ENCODE measurements at places on chromosomes 5 and 9. TPM values are rescaled to one million over a fixed set of nuclear protein-coding genes. Genes with fewer than 3 reads are reported as not detected.

DNA sequence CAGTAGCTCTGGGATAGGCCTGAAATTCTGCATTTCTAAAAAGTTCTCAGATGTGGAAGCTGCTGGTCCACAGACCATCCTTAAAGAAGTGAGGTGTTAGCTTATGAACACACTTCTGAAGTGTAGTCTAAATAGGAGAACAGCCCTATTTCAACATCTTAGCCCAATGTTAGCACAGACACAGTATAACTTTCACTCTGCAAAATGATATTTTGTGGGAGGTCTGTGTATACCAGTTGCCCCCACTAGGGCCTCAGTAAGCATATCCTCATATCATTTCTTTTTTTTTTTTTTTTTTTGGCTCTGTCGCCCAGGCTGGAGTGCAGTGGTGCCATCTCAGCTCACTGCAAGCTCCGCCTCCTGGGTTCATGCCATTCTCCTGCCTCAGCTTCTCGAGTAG is 7.5 kb upstream of the HABP4 start:
- no peak for DNase-seq

DNA sequence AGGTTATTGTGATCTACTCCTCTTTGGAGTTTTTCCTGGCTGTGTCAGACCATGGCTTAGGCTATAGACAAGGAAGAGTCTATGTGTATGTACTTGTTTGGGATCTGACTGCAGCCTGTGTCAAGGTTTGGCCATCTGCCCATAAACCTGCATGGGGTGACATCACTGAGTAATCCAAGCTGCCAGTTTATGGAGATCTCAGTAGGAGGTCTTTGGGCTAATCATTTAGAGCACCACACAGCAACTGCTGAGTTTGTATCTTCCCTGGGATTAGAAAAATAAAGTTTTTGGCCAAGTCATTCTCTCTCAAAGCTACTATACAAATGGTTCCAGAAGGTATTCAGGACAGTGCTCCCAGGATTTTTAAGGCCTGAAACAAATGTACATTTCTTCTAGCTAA is 65.5 kb upstream of the HSPB3 start:
- peak; percentile 24 for DNase-seq

Gene PTGES
- 58.8 TPM for polyA plus RNA-seq

DNA sequence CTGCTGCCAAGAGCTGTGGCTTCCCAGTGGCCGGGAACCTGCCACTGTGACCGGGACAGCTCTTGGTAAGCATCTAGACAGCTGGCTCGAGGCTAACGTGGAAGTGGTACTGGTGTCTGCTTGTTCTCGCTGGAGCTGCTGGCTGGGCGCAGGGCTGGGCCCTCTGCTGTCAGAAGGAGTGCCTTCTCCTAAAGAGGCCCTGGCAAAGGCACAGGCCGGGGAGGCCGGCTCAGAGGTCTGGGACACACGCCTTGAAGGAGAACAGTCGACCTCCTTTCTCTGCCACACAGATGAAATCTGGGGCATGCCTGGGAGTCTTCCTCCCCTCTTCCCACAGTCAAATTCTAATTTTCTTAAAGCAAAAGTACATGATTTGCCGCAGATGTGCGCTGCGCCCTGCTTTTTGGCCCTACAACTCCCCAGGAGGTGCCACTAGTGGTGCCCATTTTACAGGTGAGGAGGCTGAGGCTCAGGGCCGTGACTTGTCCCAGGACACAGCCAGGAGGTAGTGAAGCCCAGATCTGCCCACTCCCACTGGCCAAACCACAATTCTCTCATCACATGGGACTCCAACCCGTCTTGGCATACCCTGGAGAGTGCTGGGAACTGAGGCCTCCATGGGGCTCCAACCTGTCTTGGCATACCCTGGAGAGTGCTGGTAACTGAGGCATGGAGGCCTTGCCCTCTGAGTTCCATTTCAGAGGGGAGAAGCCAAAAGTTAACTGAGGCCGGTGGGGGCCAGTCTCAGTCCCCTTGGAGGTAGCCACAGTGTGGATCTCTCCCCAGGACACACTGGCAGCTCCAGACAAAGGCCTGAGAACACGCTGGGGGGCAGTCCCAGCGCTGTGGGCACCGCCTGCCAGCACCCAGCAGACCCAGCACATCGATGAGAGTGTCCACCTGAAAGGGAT is 12.0 kb upstream of the RXRA start:
- DNase-seq: no peak

Gene ZFP2
- 0.04 TPM for polyA plus RNA-seq

DNA sequence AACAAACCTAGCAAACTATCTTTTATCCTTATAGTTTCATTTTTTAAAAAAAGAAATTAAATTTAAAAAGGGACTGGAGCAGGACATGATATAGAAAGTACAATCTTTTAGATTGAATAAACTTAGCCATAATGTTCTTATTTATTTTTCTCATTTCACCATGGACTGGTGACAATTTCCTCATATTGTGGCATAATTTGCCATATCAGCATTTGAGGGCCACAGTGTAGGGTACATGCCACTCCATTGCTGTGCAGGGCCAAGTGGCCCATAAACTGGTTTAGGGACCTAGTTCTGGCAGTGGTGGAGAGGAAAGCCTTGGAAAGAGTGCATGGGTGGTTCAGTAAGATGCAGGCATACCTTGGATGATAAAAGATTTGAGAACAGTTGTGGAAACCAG is 232.9 kb upstream of the ELL2 start:
- DNase-seq: no peak

GRCh38 chr5:132476876-132477781 is 13.4 kb downstream of the IRF1 start:
- DNase-seq: no peak

DNA sequence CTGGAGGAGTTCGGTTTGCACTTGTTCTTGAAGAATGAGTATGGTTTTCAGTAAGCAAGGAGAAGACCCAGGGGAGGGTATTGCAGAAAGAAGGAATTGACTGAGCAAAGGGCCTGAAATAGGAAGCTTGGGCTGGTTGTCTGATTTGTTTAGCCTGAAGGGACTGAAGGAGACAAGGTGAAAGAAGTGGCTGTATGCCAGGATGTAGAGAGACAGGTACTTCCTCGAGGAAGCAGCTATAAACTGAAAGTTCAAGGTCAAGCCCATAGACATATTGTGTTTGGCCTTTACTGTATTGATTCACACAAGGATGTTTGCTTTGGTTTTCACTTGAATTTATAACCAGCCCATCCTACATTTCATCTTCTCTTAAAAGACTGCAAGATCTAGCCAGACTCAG is 183.1 kb downstream of the PALM2AKAP2 start:
- no peak for DNase-seq

GRCh38 chr9:7542126-7542525 is 257.5 kb downstream of the DMAC1 start:
- DNase-seq: no peak

Gene ANKRD55
- polyA plus RNA-seq: 0.05 TPM

- no peak for DNase-seq
These were observed 182.5 kb downstream of the HSPA4 start for GRCh38 chr5:133234273-133234672.

DNA sequence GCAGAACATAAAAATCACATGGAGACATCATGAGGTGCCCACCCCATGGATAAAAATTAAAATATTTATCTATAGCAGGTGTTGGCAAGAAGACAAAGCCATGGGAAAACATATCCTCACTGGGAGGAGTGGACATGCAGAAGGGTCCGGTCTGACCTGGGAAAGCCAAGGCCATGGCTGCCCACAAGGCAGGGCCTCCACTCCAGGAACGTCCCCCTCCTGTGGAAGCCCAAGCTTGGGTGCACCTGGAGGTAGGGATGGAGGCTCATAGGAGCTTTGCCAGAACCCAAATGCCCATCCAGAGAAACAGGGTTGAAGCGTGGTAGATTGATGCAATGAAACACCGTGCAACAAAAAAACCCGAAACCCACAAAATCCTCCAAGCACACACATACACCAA is 81.4 kb upstream of the COL5A1 start:
- no peak for DNase-seq

GRCh38 chr5:179771311-179771895 is 22.4 kb upstream of the LTC4S start:
- no peak for DNase-seq

Gene FAXDC2
- polyA plus RNA-seq: 0.33 TPM

GRCh38 chr5:113237893-113238292 is 196.9 kb downstream of the TSSK1B start:
- DNase-seq: no peak

GRCh38 chr5:139422307-139422893 is 16.9 kb downstream of the DNAJC18 start:
- DNase-seq: peak; percentile 69

Gene CCNO
- polyA plus RNA-seq: 4.7 TPM

DNA sequence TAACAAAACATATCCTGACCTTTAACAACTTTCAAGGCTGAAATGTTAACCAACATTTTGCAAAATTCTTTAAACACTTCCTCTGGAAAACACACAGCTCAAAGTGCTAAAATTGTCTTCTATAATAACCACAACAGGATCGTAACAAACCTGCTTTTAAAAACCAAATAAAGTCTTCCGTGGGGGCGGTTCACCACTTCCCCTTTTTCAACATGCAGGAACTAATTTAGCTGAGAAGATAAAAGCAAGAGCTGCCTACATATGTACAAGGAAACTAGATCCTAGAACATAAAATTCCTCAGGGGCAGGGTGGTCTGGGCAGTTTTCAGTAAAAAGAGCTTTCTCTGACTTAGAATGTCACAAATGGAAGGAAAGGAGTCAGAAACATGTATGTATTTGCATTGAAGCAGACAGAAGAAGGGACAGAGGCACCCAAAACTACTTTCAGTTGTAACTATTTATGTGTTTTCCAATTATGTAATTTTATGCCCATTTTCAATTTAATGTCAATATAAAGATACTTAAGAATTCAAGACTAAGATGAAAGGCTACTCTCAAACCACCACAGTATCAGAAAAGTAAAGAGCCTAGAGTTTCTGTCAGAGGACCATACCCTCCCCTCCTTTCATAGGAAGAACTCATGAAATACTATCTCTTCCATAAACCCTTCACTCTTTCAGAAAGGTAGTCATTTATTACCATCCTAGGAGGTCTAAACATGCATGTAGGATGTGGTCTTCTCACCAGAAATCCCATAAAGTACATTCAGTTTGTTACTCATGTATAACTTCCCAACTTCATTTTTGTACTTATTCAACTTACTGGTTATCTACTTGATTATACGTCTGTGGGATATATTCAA is 185.9 kb upstream of the RASA1 start:
- no peak for DNase-seq

Gene KIF4B
- polyA plus RNA-seq: 0.11 TPM

Gene AJM1
- polyA plus RNA-seq: 3.0 TPM

GRCh38 chr9:37229882-37230482 is 109.6 kb downstream of the ZCCHC7 start:
- peak; percentile 18 for DNase-seq

- DNase-seq: no peak
These were observed 19.1 kb upstream of the SLC31A2 start for GRCh38 chr9:113131689-113132151.

Gene PPP3R2
- polyA plus RNA-seq: not detected

DNA sequence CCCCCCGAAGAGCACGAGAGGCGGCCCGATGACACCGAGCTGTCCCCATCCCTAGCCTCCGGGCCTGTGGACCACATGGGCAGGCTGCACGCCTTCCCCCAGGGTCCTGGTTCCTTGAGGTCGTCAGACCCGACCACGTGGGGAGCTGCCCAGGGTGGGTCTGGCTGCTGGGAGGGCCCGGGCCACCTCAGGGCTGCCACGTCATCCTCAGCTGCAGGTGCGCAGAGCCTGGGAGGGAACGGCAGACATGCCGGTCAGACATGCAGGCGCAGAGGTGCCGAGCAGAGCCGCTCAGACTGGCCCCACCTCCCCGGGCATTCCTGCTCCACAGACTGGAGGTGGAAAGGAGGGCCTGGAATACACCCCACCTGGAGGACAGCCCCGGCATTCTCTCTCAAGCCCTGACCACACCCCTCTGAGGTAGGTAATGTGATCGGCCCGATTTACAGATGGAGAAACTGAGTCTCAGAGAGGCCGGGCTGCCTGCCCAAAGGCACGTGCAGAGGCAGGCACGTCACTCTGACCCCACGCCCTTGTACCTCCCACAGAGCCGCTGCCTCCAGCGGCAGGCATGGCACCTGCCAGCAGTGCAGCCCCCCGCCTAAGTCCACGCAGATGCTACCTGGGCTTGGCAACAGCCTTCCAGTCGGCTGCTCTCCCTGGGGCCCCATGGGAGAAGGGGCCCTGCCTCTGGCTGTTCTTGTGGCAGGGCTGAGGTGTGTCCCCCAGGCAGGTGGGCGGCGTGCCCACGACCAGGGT is 649 bp downstream of the CCDC187 start:
- no peak for DNase-seq

Gene UGT3A1
- not detected for polyA plus RNA-seq

Gene PCDHA7
- 0.08 TPM for polyA plus RNA-seq

DNA sequence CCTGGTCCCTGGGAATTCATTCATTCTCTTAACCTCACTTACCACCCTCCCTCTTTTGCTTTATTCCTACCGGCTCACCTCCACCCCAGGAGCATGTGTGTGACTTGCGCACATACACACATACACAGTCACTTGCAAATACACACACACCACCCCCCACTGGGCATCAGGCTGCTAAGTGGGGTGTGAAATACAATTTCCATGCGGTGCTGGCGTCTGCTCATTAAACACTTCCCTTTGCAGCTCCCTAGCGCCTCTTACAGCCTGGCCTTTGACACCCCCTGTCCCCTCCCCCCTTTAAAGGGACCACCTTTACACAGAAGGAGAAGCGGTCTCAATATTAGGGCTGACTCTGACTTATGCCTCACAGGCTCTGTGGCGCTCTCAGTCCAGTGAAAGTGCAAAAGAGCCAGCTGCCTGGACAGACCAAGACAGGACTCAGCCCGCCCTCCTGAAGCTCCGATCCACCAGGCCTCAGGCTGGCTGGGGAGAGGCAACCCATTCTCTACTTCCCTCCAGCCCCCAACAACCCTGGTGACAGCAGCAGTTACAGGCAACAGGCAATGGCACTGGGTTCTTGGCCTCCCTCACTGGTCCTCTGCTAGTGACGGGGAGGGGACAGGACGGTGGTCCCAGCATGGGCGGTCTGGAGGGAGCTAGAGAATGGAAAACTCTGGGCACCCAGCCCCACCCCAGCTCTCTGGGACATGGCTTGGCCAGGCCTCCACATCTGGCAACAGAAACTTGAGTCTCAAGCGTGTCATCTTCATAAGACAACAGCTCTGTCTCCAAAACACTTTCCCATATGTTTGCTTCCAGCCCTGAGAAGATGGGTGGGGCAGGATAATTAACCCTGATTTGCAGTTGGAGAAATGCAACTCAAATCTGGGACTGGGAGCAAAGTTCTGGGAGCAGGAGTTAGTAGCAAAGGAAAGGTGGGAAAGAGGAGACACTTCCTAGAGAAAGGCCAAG is 12.0 kb downstream of the ENHO start:
- DNase-seq: no peak

Gene IFNA13
- polyA plus RNA-seq: not detected

- DNase-seq: no peak
These were observed 46.8 kb upstream of the FUBP3 start for GRCh38 chr9:130532426-130533080.
